DMS79 (cell line): ENCODE measurements at places on chromosomes 11 and 22.

- no peak for DNase-seq
Measured at GRCh38 chr11:123597859-123598258, 56.6 kb downstream of the SCN3B start.

DNA sequence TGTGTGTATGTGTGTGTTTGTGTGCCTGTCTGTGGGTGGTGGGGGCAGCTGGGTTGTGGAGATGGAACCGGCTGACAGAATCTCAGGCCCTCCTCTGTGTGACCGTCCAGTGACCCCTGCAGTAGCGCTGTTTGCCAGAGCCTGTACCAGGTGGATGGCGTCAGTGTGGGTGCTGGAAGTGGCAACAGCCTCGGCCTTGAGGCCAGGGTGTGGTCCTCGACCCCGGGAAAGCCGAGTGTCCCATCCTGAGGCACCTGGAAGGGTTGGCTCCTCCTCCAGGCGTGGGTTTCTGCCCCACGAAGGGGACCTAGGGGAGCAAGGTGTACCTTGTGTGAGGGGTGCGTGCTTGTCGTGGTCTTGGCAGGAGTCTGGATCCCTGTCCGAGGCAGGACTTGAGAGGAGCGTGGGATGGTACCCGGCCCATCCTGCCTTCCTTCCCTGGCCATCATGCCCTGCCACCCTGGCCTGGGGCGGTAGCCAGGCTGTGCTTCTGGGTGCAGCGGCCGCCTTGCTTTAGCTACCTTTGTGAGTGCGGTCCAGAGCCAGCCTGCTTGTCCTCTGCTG lies 16.5 kb downstream of the TPCN2 start:
- DNase-seq: no peak

GRCh38 chr11:73367482-73368024 lies 8.6 kb upstream of the RELT start:
- no peak for DNase-seq

GRCh38 chr11:2472428-2473186 lies 27.8 kb downstream of the KCNQ1 start:
- no peak for DNase-seq
